Fibroblast of villous mesenchyme (primary cell): ENCODE measurements at places on chromosomes 4 and X. TPM values are rescaled to one million over a fixed set of nuclear protein-coding genes. Genes with fewer than 3 reads are reported as not detected.

CTPS2 gene
- total RNA-seq: 9.1 and 11.0 TPM in 2 replicates

HPGD gene
- 0.97 TPM in 1 of 2 replicates, not detected in the other for total RNA-seq

SULT1E1 gene
- under 0.01 and 0.97 TPM in 2 replicates for total RNA-seq

TMSB15C gene
- total RNA-seq: 3.9 and 5.2 TPM in 2 replicates

FDCSP gene
- not detected in 2 replicates for total RNA-seq

TMEM35A gene
- 0.86 and 1.9 TPM in 2 replicates for total RNA-seq

AFF2 gene
- 0.32 TPM in 1 of 2 replicates, not detected in the other for total RNA-seq

PPEF2 gene
- under 0.01 TPM in 1 of 2 replicates, not detected in the other for total RNA-seq

TAB3 gene
- 11.3 and 16.8 TPM in 2 replicates for total RNA-seq

WNK3 gene
- 0.64 and 1.7 TPM in 2 replicates for total RNA-seq

CCDC160 gene
- total RNA-seq: 0.43 TPM in 1 of 2 replicates, not detected in the other

TMEM271 gene
- total RNA-seq: not detected in 2 replicates

CT45A7 gene
- not detected in 2 replicates for total RNA-seq

TRMT10A gene
- 4.5 and 5.6 TPM in 2 replicates for total RNA-seq

MAP3K15 gene
- under 0.01 TPM in 1 of 2 replicates, not detected in the other for total RNA-seq

- DNase-seq: peak; percentile 53
Observed at GRCh38 chr4:118942465-118942864, 53.8 kb downstream of the SYNPO2 start.

DNA sequence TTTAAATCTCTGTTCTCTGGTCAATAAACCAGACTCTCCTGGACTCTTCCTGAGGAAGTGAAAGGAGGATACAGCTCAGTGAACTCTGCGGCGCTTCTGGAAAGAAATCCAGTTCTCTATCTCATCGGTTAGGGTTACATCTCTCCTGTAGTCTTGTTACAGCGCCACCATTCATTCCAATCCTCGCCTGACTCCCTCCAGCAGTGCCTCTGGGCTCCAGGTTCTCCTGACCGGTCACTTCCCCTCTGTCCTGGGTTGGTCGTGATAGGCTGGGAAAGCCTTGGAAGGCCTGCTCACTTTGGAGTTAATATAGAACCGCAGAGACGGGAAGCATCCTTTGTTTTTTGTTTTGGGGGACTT lies 97.0 kb upstream of the STOX2 start:
- no peak for DNase-seq

DNA sequence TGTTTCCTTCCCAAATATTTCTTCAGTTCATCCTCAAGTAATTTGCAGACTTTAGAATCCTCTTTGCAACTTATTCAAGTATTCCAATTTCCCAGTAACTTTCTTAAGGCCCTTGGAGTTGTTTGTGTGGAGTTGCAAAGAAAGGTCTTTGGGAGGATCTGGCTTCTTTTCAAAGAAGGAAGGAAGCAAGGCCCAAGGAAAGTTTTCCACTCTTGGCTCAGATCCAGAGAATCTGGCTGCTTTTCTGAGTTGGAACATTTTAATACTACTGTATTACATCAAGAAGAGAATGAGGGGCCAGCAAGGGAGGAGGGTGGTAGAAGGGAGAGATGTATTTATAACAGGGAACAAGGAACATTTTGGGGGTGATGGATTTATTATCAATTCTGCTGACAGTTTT lies 10.5 kb downstream of the CDX4 start:
- no peak for DNase-seq

DNA sequence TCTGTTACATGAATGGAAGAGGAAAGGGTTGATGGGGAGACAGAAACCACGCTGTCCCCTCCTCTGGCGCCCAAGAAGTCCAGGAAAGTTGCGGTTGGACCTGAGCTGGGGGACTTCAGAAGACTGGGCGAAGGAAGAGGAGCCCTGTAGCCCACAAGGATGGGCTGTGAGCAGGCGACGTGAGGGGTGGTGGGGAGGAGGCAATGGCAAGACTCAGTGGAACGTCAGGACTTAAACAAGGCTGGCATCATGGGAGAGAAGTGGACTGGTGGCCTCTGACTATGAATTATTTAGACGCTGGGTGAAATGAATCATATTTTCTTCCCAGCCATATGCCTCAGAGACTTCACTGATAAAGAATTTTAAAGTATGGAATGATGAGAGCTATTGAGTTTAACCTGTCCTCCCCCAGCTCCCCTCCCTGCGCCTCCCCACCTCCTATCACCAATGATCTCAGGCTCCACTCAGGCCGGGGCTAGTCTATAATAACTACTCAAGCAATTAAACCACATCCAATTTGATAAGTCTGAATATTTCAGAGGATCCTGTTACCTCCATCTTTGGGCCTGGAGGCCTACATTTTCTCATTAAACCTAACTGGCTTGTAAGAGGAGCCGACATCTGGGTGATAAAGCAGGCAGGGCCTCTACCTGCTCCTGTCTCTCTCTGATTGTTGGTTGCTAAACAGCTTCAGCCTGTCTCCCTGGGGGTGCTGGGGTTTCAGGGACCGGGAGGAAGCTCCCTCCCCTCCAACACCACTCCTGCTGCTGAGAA lies 63.6 kb downstream of the SMIM20 start:
- no peak for DNase-seq

DNA sequence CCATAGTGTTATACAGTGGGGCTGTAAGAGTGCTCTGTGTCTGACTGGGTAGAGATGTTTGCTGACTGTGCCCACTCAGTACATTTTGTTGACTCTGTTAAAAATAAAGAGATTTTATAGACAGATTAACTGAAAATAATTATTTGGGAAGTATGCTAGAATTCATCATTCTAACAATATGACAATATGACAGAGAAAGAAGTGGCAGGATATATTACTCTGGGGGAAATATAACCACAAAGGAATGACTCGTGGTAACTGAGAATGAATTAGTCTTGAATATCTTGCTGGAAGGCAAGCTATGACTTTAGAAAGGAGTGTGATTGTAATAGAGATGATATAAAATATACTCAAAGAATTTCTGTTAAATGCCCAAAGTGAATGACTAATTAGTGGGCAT lies 46.8 kb downstream of the TMEM165 start:
- no peak for DNase-seq

DNA sequence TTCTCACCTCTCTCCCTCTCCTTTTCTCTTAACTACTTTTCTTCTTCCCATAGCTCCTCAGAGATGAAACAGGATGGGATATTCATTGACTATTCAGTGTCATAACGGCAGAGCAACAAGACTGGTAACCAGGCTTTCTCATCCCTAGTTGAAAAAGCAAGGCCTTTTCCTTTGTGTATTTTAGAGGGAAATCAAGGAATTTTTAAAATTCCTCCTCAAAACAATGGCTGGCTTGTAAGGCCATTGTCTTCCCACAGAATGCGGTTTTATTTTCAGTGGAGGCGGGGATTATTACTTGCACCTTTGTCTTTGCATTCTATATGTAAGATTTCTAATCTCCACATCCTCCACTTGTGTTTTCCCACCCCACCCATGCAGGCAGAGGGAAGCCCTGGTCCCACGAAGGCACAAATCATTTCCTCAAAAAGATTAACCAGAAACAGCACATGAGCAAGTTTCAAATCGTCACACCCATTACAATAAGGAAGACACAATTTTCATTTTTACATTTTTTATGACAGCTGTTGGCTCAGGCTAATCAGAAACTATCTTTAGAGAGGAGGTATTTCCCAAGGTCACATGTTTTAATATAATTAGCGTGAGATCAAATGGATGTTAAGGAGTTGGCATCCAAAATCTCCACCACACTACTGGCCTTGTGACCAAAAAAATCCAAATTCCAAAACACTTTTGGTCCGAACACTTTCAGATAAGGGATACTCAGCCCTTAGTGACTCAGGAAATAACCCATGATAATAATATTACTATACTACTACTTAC lies 53.0 kb upstream of the KDR start:
- no peak for DNase-seq

- DNase-seq: no peak
Observed at GRCh38 chr4:169567916-169568315, 44.5 kb downstream of the NEK1 start.

DNA sequence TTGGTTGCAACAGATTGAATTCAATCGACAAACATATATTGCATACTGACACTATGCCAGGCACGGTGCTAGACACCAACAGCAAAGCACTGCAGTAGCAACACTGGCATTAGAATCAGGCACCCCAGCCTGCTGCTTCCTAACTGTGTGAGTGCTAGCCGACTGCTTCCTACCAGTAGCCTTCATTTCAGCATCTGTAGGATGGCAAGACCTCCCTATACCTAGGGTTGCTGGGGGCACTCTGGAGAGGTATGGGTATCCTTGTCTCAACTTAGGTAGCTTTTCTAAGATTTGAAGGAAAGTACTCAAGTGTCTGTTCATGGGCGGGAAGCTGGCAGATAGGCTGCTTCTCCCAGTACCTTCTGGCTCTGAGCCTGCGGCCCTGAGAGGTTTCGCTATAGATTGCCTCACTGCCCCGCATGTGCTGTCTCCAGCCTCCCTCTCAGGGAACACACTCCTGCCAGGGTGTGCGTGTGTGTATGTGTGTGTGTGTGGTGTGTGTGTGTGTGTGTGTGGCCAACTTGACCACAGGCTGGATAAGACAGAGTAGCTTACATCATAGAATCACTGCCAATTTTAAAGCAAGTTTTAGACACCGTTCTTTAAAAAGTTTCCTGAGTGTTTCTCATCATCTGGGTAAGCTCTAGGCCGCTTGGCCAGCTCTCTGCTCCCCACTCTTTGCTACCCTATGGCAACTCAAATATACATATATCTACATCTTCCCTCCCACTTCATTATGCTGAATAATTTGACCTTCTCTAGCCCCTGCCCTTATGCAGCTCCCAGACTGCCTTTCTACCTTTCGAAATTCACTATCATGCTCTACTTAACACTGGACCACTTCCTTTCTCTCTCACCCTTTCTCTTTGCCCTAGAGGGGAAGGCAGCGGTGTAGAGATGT lies 97.0 kb upstream of the PJA1 start:
- peak; percentile 22 for DNase-seq

GRCh38 chrX:122788216-122788615 lies 395.9 kb upstream of the GRIA3 start:
- no peak for DNase-seq

- no peak for DNase-seq
Observed at GRCh38 chrX:13474164-13474516, 95.3 kb upstream of the EGFL6 start.

DNA sequence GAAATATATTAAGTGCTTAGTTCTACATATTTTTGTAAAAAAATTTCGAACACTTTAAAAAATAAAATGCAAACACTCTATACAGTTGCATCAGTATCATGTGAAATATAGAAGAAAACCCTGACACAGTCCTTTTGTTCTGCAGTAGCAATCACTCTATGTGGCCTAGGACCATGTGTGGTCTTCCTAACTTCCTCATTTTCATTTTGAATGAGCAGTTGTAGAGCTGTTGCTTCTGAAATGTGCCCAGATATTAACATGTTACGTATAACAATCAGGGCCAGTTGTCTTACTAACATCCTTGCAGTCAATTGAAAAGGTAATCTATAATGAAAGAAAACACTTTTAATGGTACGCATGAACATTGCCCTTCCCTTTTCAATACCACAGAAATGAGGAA lies 107.9 kb downstream of the ZNF827 start:
- no peak for DNase-seq

DNA sequence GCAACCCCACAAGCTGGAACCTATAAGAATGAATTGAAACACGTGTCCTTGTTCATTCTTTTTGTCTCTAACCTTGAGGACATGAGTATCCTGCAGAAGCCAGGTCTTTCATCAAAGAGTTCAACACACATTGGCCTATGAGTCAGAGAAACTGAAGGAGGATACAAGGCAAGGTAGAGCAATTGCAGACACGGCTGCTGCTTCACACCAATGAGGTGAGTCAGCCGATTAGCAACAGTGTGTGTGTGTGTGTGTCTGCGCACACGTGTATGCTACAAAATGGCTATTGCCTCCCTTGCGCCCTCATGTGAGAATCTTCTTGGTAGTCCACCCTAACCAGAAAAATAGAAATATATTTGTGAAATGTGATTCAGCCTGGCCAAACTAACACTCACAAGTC lies 1477.7 kb upstream of the IGFBP7 start:
- no peak for DNase-seq

DNA sequence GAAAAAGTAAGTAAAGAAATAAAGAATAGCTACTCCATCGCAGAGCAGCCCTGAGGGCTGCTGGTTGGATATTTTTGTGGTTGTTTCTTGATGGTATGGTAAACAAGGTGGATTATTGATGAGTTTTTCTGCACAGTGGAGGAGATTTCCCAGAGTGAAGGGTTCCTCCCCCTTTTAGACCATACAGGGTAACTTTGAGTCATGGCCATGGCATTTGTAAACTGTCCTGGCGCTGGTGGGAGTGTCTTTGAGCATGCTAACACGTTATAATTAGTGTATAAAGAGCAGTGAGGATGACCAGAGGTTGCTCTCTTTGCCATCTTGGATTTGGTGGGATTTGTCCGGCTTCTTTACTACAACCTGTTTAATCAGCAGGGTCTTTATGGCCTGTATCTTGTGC lies 128.2 kb downstream of the ASMT start:
- DNase-seq: peak; percentile 3

DNA sequence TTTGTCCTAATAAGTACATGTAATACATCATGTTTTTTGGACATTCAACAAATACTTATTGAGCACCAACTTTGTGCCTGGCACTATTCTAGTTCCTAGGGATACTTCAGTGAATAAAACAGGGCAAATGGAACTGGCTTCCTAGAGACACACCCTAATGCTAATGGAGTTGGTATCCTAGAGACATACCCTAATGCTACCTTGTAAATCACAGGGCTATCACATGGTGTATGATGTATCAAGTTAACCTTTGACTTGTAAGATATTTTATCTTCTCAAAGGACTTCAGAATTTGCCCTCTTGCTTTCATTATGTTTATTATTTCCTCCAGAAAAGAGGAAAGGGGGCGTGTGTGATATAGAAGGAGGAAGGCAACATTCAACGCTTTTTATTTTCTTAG lies 10.1 kb downstream of the GK start:
- no peak for DNase-seq

- no peak for DNase-seq
Observed at GRCh38 chr4:14816623-14817261, 185.5 kb upstream of the CPEB2 start.

- no peak for DNase-seq
Observed at GRCh38 chr4:173367946-173368345, 2.8 kb upstream of the SAP30 start.

- no peak for DNase-seq
Observed at GRCh38 chr4:12707381-12708175, 776.6 kb downstream of the RAB28 start.

DNA sequence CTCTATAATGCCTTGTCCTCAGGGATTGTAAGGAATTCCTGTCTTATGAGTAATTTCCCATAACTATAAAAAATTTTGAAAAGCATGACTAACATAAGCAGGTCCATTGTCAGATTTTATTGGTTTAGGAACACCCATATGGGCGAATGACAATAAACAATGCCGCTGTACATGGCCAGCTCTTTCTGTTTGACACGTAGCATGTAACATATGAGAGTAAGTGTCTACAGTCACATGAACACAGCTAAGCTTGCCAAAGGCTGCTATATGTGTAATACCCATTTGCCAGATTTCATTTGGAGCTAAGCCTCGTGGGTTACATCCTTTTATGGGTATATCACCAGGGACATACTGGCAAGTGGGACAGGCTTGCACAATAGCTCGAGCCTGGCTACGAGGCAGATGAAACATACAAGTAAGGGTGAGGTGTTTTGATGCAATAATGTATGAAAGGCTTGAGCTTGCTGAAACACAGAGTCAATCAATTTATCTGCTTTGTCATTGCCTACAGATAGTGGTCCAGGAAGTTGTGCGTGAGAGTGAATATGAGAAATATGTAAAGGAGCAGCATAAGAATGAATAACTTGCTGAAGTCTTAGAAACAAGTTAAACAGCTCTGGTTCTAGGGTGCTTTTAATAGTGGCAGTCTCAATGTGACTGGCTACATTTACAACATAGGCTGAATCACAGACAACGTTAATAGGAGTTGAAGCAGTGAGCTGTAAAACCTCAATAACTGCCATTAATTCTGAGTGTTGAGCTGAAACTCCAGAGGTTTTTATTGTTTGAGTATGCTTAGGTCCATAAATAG lies 67.4 kb upstream of the UGT2B10 start:
- no peak for DNase-seq
